ENCODE measurements at places on chromosomes 1 and 21. TPM values are rescaled to one million over a fixed set of nuclear protein-coding genes. Genes with fewer than 3 reads are reported as not detected.

C1orf115 gene
- 60.7 TPM for total RNA-seq

DNA sequence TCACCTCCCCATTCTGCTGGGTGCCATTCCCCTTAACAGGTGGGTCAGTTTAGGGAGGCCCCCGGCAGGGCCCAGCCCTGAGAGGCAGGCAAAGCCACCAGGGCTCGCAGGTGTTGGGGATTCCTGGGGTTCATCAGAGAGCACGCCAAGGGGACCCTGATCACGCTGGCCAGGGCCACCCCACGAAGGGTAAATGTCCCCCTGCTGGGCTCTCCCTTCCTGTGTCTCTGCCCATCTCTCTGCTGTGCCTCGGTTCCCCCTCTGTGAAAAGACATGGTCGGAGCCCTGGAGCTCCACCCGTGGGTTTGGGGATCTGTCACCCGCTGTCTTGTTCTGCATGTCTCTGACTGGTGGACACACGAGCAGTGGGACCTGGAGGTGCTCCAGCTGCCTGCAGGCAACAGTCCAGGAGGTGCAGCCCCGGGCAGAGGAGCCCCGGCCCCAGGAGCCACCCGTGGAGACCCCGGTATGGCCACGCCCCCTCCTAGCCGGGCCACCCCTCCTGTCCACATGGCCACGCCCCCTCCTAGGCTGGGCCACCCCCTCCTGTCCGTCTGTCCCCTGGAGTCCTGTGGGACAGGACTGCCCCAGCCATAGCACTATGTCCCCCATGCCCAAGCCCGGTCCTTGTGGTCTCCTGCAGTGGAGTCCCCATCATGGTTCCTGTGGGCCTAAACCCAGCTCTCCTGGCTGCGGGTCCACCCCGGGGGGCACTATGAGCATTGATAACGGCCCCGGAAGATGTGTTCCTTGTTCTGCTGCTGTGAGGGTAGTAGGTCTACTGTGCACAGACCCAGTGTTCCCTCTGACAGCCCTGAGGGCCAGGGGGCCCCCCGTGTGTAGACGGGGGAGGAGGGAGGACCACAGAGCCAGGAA is 6.5 kb downstream of the AIRE start:
- no peak for DNase-seq

AGL gene
- 36.3 TPM for total RNA-seq

DNA sequence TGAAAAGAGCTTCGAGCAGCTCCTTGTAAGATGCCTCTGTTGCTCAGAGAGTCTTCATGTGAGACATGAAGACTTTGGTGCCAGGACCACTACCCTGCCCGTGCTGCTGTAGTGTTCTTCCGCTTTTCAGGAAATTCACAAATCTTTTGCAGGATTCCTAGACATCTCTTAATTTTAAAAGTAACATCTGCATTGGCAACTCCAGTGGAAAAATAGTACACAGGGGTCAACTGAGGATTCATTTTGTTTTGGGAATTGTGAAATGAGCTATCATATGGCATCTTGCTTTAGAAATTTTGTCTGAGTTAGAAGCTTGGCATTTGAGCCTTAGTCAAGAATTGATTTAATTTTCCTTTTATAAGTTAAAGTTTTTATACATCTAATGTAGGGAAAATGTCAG is 7.2 kb downstream of the PRDM2 start:
- no peak for DNase-seq

GRCh38 chr1:7042322-7043190 is 257.3 kb downstream of the CAMTA1 start:
- DNase-seq, result peak; percentile 43

OR14K1 gene
- total RNA-seq, result not detected

S100A7A gene
- not detected for total RNA-seq

C1orf87 gene
- total RNA-seq, result not detected

GRCh38 chr1:247291833-247292561 is 36.1 kb downstream of the VN1R5 start:
- DNase-seq, result no peak

AUNIP gene
- 0.82 TPM for total RNA-seq

GRCh38 chr1:231419147-231419546 is 2.9 kb downstream of the EGLN1 start:
- DNase-seq, result no peak

- DNase-seq, result no peak
Observed at GRCh38 chr21:42461881-42462877, 33.8 kb downstream of the RSPH1 start.

DNA sequence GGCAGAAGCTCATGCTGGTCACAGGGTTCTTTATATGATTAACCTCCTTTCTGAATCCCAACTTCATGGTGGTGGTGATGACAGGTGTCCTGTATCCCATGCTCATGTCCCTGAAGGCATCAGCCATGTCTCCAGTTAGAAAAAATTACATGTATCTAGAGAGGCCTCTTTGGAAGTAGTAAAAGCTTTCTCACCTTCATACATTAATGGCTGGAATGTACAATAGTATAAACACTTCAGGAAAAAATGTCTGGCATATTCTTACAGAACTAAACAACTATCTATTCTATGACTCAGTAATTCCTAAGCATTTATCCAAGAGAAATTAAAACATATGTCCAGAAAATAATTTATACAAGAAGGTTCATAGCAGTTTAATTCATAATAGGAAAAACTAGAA is 34.0 kb downstream of the ADAM30 start:
- DNase-seq, result no peak

PCAT6 gene
- not detected for total RNA-seq

DNA sequence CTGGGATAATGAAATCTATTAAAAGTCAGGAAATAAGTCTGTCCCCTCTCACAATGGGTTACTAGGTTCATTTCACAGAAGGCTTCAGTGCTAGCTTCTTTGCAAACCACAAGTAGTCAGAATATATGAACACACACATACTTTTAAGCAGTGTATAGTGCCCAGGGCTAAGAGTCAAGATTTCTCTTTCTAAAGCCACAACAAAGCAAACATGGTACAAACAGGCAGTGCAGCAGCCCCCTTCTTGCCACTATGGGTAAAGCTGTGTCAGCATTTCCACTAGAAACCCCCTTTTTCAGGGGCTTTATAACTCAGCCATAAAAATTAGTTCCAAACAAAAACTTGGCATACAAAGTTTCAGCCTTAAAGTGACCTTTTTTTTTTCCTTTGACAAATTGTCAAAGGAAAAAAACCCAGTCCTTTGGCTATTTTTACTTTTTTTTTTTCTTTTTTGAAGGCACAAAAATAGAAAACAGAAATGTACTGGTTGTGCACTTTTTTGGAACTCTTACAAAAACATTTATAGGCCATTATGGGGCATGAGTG is 315.4 kb downstream of the LMO4 start:
- no peak for DNase-seq

DNA sequence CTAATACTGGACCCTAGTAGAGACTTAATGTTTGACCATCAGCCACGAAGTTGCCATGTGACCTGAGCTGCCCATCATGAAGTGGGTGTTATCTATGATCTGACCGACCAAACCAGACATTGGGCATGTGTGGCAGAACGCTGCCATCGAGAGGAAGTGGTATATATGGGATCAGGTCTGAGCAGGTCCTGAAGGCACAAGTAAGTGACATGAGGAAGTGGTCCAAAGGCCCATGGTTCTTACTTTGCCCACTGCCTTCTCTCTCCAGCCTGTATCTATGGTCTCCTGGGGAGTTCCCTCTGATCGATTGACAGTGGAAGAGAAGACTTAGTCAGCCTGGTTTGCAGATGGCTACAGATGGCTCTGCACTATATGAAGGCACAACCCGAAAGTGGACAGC is 7.9 kb downstream of the SPSB1 start:
- no peak for DNase-seq

LCE1F gene
- total RNA-seq, result not detected

DNA sequence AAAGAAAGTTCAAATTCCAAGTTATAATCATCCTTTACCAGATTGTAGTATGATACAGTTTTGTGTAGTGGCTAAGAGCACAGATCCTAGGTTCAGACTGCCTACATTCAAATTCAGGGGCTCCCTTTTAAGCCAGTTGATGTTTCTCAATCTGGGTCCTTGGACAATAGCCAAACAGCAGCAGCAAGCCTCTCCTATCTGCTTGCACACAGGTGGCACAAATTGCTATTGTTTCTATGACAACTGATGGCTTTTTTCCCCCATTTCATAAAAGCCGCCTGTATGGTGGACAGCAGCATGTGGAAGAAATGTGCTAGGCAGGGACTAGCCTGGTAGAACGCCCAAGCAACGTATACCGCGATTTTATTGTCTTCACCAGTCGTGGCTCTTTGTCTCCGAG is 76.5 kb downstream of the S1PR1 start:
- no peak for DNase-seq

UROD gene
- 66.0 TPM for total RNA-seq

DNA sequence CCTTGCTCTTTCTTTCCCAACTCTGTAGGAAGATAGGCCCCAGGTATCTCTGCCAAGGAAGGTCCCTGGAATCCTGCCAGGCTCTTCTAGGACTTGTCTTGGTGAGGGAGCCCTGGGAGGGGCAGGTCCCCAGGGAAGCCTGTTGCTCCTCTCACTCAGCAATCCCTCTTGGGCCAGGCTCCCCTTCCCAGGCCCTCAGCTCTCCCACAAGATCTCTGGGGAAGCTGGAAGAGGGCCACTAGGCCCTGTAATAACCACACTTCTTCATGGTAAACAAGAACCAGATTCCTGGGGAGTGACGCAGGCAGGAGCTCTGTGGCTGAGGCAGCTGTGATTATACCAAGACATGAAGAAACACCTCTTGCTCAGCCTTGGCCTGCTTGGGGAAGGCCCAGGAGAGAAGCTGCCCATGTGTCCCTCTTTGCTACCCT is 9.9 kb upstream of the MAPKAPK2 start:
- no peak for DNase-seq

GRCh38 chr1:198088360-198089071 is 68.3 kb upstream of the NEK7 start:
- peak; percentile 4 for DNase-seq

CELA2A gene
- not detected for total RNA-seq

DNA sequence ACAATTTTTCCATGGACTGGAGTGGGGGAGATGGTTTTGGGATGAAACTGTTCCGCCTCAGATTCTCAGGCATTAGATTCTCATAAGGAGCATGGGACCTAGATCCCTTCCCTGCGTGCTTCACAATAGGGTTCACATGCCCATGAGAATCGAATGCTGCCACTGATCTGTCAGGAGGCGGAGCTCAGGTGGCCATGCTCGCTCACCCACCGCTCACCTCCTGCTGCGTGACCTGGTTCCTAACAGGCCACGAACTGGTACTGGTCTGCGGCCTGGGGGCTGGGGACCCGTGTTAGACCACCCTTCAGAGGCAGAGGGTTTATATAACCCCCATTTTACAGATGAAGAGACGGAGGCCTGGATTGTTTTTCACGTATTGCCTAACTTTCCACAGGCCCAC is 16.3 kb upstream of the SRSF4 start:
- DNase-seq, result no peak

DNA sequence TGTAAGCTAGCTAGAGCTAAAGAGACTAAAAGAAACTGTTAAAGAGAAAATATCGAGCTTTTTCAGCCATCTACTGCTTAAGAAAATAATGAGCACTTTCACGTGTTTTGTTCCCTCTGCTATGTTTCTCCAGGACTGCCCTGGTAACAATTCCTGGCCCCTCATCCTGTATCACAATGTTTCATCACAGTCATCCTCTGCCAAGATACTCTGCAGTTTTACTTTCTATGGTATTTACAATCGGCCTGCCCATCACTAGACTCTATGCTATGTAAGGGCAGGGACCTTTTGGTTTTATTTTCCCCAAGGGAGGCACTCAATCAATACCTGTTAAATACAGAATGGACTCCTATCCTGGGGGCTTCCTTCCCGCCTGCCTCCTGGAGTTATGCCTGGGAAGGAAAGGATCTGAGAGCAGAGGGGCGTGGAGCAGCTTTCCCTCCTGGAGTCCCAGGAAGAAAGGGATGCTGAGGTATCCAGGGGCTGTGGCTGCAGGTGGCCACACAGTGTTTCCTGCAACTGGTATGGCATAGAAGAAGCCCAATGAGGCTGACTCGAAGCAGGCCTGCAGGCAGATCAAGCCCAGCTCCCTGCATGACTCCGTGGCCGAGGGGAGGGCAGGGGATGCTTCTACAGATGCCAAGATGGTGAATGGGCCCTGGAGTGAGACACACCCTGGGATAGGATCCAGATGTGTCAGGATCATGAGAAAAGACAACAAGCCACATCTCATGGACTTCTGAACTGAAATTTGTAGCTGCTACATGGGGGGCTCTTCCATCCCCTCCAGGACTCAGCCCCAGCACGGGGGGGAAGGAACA is 52.9 kb downstream of the MATN1 start:
- no peak for DNase-seq

GJA9 gene
- total RNA-seq, result not detected

DNA sequence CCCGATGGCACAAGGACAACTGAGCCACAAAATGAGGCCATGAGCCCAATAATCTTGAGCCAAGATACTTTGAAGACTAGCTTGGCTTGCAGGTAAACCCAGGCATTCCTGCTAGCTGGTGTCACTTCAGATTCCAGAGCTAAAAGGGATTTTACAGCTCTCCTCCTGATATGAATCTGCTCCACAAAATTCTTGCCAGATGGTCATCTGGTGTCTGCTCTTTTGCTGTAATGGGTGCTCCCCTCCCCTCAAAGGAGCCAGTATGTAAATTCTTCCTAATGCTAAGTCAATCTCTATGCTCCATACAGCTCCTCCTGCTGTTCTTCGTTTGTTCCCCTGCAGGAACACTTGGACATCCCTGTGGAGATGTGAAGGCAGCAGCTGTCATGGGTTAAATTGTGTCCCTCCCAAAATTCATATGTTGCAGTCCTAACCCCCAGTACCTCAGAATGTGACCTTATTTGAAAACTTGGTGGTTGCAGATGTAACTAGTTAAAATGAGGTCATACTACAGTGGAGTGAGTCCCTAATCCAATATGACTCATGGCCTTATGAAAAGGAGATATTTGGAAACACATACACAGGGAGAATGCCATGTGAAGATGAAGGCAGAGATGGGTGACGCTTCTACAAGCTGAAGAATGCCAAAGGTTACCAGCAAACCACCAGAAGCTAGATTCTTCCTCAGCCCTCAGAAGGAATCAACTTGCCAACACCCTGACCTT is 180.6 kb upstream of the PALMD start:
- DNase-seq, result no peak

- no peak for DNase-seq
Observed at GRCh38 chr21:27196651-27197050, 229.8 kb upstream of the ADAMTS5 start.

- no peak for DNase-seq
Observed at GRCh38 chr1:106846656-106847055, 209.8 kb upstream of the PRMT6 start.

- DNase-seq, result no peak
Observed at GRCh38 chr1:91683598-91683951, 182.9 kb downstream of the CDC7 start.

MTARC1 gene
- 19.6 TPM for total RNA-seq

DNA sequence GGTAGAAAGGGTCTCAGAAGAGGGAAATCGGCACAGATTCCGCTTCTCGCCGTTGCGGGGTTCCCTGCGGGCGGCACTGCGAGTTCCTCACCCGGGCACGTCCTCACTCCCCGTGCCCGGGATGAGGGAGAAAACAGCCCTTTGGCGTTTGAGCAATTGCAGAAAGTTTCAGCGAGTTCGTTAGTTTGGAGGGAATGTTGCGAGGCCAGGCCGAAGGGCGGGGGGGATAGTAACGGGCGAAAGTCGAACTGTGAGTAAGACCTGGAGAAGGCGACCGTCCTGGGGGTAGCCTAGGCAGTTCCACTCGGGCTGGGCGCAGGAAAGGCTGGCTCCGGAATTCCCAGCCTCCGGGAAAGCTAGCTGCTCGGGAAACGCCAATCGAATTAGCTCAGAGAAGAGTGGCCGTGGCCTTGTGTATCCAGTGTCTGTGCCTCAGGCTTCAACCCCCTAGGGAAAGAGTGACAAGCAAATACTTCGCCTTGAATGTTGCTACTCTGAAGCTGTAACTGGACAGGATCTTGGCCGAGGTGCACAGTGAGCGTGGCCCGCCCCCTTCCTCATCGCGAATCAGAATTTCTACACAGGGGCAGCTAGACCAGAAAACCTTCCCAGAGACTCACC is 787 bp downstream of the PTGFR start:
- peak; percentile 6 for DNase-seq

Measured in frontal cortex (tissue), 4 donors.